ENCODE measurements at places on chromosomes 7 and 10. TPM values are rescaled to one million over a fixed set of nuclear protein-coding genes. Genes with fewer than 3 reads are reported as not detected.

DNA sequence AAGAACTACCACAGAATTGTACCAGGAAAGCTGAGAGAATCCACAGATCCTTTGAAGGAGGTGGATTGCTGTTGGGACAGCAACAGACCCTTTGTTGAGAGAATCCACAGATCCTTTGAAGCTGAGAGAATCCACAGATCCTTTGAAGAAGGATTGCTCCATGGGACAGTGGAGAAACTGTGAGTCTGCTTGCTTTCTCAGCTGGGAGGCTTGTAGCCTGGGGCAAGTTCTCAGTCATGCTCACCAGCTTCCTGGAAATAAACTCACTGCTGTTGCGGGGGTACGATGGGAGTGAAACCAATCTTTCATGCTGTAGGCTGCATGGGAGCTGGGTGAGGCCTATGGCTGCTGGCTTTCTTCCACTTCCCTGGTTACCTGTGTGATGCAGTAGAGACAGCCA lies 106.3 kb downstream of the C7orf25 start:
- no peak for DNase-seq

- DNase-seq: no peak
Measured at GRCh38 chr10:108862676-108863350, 1060.5 kb downstream of the XPNPEP1 start.

CYCS gene
- 127 TPM for total RNA-seq

DNA sequence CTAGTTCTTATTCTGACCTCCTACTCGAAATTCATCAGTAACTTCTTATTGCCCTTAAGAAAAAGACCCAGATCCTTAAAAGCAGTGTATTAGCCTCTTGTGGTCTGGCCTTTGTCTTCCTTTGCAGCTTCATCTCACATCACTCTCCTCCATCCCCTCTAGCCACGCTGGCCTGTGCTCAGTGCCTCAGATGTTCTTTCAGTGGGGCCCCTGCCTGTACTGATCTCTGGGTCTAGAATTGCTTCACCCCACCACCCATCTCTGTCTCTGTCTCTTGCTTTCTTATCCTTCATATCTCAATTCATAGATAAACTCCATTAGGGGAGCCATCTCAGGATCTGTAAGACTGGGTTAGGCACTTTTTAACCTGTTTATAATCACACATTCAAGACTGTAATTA lies 1178.5 kb upstream of the C7orf33 start:
- no peak for DNase-seq

POM121 gene
- 12.7 TPM for total RNA-seq

- DNase-seq: no peak
Measured at GRCh38 chr10:62577666-62578291, 203.6 kb downstream of the ZNF365 start.

All from renal cortical epithelial cell (primary cell).